ENCODE measurements at places on chromosomes 5 and 9.

- no peak for DNase-seq
These were observed 45.2 kb upstream of the SMARCA2 start for GRCh38 chr9:1969898-1970297.

- DNase-seq, result peak; percentile 43
These were observed 118.4 kb downstream of the ARHGAP26 start for GRCh38 chr5:142888469-142889085.

DNA sequence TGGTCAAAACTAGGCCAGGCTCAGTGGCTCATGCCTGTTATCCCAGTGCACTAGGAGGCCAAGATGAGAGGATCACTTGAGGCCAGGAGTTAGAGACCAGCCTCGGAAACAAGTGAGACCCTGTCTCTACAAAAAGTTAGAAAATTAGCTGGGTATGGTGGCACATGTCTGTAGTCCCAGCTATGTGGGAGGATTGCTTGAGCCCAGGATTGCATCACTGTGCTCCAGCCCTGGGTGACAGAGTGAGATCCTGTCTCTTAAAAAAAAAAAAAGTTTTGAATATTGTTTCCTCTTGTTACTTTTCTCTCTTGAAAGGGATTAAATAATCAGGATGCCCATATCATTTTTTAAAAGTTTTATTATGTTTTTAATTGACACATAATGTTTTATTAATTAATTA lies 7.6 kb downstream of the ARHGEF37 start:
- no peak for DNase-seq

DNA sequence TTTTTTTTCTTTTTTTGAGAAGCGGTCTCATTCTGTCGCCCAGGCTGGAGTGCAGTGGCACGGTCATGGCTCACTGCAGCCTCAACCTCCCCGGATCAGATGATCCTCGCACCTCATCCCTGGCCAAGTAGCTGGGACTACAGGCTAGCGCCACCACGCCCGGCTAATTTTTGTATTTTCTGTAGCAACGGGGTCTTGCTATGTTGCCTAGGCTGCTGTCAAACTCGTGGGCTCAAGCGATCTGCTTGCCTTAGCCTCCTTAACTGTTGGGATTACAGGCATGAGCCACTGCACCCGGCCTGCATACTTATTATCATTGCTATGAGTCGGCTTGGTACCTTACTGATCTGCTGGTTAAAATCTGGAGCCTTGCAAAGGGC lies 790 bp upstream of the IARS1 start:
- peak; percentile 36 for DNase-seq

GRCh38 chr5:149450199-149450598 lies 71.1 kb upstream of the IL17B start:
- DNase-seq, result no peak

DNA sequence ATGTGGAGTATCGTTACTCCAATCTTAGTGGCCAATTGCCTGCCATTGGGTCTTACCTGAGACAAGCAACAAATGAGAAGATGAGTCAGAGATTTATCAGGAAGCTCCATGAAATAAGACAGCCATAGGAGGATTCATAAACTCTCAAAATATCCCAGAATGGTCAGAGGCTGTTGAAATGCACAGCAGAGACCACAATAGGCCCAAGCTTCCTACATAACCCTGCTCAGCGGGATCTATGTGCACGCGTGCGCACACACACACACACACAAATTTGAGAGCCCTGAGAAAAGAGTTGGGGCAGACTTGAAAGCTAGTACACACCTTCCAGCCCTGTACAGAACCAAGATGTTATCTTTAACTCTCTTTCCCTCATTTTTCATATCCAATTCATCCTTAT lies 9.8 kb downstream of the UIMC1 start:
- no peak for DNase-seq
